ENCODE measurements at places on chromosomes 2 and 18. TPM values are rescaled to one million over a fixed set of nuclear protein-coding genes. Genes with fewer than 3 reads are reported as not detected.

Gene TRPM8
- not detected for total RNA-seq

Gene PSMA8
- not detected for total RNA-seq

Gene POTEE
- total RNA-seq, result not detected

Gene SERPINB12
- total RNA-seq, result not detected

Gene SLC23A3
- 1.4 TPM for total RNA-seq

Data from osteoblast (primary cell).